ENCODE measurements at places on chromosomes 1 and 21. TPM values are rescaled to one million over a fixed set of nuclear protein-coding genes. Genes with fewer than 3 reads are reported as not detected.
A peak's percentile ranks its signal among the peaks of the same experiment; 100 is the strongest.

The S100A7 gene
- not detected for total RNA-seq

GRCh38 chr1:36248250-36248894 lies 24.1 kb downstream of the THRAP3 start:
- peaks cover 23% of the 10 kb centered on the region for H3K36me3 ChIP-seq
- DNase-seq, result no peak
- no peak overlapping the region for H3K4me3 ChIP-seq
- no peaks in the 10 kb centered on the region for H3K27me3 ChIP-seq

GRCh38 chr1:1455366-1455884 lies 5.9 kb downstream of the ATAD3C start:
- H3K4me1 ChIP-seq, result no peaks in the 10 kb centered on the region
- H3K4me3 ChIP-seq, result no peak overlapping the region
- H3K36me3 ChIP-seq, result no peaks in the 10 kb centered on the region
- no peak for DNase-seq

DNA sequence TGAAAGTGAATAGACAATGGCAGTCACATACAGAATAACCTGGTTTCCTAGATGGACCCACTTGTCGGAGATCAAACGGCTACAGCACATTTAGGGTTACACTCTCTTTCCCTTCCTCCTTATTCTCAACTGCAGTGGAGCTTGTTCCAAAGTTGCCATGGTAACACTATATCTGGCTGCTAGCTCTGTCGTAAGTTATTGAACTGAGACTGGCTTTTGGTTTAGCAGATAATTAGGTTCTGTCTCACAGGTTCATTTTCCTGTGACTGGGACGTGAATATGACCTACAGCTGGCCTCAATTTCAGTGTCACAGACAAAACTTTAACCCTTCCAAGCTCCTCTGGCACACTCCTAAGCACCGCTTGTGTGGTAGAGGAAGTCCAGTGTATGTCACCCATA lies 875.8 kb downstream of the USP25 start:
- H3K36me3 ChIP-seq, result peaks cover 24% of the 10 kb centered on the region
- no peak for DNase-seq
- no peaks in the 10 kb centered on the region for H3K27me3 ChIP-seq
- H3K27ac ChIP-seq, result peak overlapping the region; percentile 72

- no peaks in the 10 kb centered on the region for H3K27me3 ChIP-seq
- DNase-seq, result no peak
- H3K27ac ChIP-seq, result no peak overlapping the region
- peaks cover 18% of the 10 kb centered on the region for H3K4me1 ChIP-seq
- no peak overlapping the region for H3K4me3 ChIP-seq
These were observed 4.2 kb downstream of the GOLPH3L start for GRCh38 chr1:150692720-150693119.

DNA sequence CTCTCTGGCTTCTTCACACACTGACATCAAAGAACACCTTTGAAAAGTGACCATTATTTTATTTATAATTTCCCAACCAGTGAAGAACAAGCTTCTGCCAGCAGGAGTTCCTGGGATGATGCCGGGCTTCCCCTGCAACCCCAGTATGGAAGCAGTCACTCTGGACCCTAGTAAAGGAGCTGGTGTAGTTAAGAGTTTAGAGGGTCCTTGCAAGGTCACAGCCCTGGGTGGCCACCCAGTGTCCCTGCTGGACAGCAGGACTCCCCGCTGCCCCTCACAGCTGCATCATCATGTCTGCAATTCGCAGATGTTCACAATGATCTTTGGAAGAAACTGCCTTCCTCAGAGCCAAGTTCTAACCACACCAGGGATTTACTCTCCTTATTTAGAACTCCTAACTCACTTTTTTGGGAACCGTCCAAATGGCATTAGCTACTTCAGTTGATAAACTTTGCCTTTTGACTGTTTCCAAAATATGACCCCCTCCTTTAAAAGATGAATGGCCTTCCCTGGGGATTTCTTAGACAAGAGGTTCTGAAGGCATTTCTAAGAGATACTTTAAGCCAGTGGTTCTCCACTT lies 90.6 kb downstream of the HIVEP3 start:
- no peaks in the 10 kb centered on the region for H3K36me3 ChIP-seq
- H3K4me3 ChIP-seq, result no peak overlapping the region
- H3K27ac ChIP-seq, result no peak overlapping the region
- no peak for DNase-seq
- H3K27me3 ChIP-seq, result no peaks in the 10 kb centered on the region

DNA sequence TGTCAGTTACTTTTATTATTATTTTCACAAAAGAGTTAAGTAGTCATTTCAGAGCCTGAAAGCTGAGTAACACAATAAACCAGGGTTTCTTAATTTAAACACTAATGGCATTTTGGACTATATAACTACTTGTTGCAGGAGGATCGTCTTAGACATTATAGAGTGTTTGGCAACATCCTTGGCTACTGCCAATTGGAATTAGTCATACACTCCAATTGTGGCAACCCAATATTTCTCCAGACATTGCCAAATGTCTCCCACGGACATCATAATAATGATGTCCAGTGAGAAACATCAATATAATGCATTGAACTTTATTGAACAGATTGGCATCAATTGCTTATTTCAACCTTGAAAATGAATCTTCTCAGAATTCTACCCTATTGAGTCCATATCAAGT lies 441.9 kb upstream of the ADGRL4 start:
- H3K4me3 ChIP-seq, result no peak overlapping the region
- no peak for DNase-seq
- no peaks in the 10 kb centered on the region for H3K36me3 ChIP-seq
- no peak overlapping the region for H3K27ac ChIP-seq
- no peaks in the 10 kb centered on the region for H3K4me1 ChIP-seq

The GJC2 gene
- total RNA-seq, result 2.5 TPM

GRCh38 chr1:115713906-115714305 lies 54.6 kb downstream of the CASQ2 start:
- no peaks in the 10 kb centered on the region for H3K36me3 ChIP-seq
- DNase-seq, result no peak
- H3K4me3 ChIP-seq, result no peak overlapping the region
- H3K27me3 ChIP-seq, result no peaks in the 10 kb centered on the region
- H3K27ac ChIP-seq, result peak overlapping the region; percentile 96

DNA sequence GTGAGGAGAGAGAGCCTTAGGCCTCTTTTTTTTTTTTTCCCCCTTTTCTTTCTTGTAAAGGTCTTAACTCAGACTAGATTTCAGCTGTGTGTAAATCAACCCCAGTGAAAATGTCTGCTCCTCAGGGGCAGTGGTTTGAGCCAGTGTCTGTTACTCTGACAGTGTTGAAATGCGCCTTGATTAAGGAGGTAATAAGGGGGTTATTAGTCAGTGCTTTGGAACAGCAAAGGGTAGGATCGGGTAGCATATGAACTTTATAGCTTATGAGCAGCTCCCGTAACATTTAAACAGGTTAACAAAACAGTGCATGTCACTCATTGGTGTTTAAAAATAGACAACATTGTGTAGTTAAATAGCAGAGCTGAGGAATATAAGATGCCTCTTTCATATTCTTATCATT lies 10.3 kb downstream of the UTP11 start:
- H3K27me3 ChIP-seq, result no peaks in the 10 kb centered on the region
- DNase-seq, result no peak
- H3K4me1 ChIP-seq, result peaks cover 12% of the 10 kb centered on the region
- no peak overlapping the region for H3K4me3 ChIP-seq

GRCh38 chr1:53549781-53550180 lies 90.6 kb downstream of the DMRTB1 start:
- H3K36me3 ChIP-seq, result no peaks in the 10 kb centered on the region
- DNase-seq, result no peak
- peaks cover 6% of the 10 kb centered on the region for H3K27me3 ChIP-seq
- no peaks in the 10 kb centered on the region for H3K4me1 ChIP-seq
- no peak overlapping the region for H3K4me3 ChIP-seq

DNA sequence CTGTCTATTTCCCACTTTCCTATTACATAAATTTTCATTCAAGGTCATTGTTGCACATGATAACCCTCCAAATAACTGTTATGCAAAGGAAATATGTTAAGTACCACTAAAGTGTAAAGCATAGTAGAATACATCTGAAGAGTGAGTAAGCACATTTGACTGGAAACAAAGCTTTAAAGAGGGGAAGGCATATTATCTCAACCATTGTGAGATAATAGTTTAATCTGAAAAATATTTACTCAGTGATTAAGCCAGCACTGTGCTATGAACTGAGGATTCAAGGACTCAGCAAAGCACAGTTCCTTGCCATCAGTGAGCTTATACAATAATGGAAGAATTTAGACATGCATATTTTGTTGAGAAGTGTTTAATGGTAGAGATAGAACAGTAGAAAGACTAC lies 127.4 kb downstream of the HMCN1 start:
- H3K4me3 ChIP-seq, result no peak overlapping the region
- DNase-seq, result no peak
- H3K36me3 ChIP-seq, result peaks cover 7% of the 10 kb centered on the region
- H3K27me3 ChIP-seq, result no peaks in the 10 kb centered on the region

The TINAGL1 gene
- total RNA-seq, result 212 TPM

DNA sequence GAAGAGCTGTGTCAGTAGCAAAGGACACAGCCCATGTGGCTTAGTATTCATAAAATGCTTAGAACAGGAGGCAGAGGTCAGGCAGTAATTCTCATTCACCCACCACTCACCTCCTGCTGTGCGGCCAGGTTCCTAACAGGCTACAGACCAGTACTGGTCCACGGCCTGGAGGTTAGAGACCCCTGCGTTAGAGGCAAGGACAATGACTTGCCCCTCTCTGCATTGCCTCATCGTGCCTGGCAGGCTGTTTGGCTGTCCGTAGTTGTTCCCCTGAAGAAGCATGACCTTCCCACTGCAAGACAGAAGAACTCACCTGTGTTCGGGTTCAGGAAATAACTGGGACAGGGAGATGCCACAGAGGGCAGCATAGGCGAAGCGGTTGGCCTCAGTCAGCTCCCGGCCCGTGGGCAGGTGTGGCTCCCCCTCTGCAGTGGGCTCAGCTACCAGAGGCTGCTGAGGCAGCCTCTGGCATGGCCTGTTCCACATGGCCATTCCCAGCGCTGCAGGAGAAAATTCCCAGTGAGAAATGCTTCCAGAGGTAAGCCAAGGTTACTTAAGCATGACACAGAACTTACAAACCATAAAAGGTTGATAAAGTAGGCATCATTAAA lies 19.3 kb downstream of the TMCO4 start:
- no peak for DNase-seq
- no peak overlapping the region for H3K4me3 ChIP-seq
- peaks cover under 1% of the 10 kb centered on the region for H3K4me1 ChIP-seq
- no peaks in the 10 kb centered on the region for H3K27me3 ChIP-seq

The SLC25A34 gene
- 6.6 TPM for total RNA-seq
